ENCODE measurements at places on chromosomes 12 and 14.
A peak's percentile ranks its signal among the peaks of the same experiment; 100 is the strongest.

DNA sequence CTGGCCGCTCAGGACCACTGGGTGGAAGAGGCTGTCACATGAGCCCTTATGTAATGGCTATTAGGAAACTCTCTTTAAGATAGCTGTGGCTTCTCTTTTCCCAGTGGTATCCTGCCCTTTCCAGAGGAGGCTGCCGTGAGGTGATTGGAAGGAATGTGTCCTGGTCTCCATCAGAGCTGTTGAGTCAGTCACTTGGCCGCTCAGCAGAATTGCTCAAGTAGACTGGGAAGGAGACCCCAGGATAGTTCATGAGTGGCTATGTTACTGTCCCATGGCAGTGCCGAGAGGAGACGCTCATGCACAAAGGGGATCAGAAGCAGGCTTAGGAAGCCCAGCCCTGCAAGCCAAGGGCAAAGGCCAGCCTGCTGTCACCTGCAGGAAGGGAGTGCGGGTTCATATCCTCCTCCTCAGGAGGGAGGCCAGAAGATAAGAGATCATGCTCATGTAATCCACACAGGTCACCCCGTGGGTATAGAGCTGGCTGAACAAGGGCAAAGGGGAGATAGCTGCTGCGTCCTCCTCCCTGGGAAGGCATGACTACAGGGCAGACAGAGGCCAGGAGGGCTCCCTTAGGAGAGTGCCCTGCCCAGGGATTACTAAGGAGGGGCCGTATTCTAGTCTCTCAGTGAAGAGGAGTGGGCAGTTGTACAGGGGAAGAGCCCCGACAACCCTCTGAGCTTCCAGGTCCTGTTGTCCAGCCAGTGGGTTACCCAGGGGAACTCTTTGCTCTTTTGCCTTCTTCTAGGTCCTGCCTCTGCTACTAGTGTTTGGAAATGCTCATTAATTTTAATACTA, 137.0 kb upstream of the MAX start:
- DNase-seq: no peak

DNA sequence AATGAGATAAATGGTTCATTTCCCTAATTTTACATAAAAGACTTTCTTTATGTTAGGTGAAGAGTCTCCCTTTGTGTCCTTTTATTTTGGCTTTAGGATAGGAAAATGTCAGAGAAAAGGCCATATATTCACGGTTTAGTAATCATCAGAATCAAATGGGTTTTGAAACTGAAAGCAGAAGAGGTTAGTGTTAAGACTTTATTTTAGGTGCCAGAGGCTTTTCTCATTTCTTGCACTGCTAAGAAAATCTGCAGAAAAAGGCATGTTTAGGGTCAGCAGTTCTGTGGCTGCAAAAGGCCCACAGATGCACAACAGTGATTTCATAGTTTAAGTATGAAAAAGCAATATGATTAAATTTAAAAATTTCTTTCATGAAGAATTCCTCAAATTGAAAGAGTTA, 80.4 kb upstream of the SINHCAF start:
- DNase-seq: no peak

- no peak for DNase-seq
Measured at GRCh38 chr12:7581625-7582024, 78.0 kb upstream of the CD163 start.

GRCh38 chr14:102187568-102188001, 47.9 kb downstream of the WDR20 start:
- no peak for DNase-seq

- no peak for DNase-seq
Measured at GRCh38 chr12:95143621-95144205, 70.3 kb upstream of the NR2C1 start.

DNA sequence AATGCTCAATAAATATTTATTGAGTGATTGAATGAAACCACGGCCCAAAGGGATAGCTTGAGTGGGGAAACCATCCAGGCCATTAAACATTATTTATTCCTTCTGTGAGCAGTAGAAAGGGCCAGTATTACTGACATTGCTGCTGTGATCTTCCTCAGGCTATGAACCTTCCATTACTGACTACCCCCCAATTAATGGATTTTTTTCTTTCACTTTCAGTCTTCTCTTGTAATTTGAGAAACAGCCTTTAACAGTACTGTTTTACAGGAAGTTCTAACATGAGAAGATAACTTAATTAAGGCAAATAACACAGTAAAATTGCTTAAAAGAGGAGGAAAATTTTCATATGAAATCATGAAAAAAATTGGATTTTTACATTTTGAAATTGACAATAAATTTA, 629.5 kb downstream of the TRHDE start:
- DNase-seq: no peak

DNA sequence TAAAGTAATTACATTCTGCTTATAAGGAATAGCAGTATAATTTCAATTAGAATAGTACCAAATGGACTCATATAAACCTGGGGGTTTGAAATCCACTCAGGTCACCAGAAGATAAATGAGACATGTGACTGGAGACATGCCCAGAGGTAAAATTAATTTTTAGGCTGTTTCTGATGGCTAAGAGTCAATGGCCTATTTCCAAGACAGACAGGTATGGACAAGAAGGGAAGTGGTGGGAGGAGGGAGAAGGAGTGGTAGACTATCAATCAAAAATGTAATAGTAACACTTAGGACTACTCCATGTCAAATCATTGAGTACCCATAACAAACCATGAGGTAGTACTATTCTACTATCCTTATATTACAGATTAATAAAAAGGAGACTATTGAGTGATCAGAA, 544.0 kb downstream of the GALC start:
- no peak for DNase-seq

GRCh38 chr12:34391771-34392581, 369.7 kb downstream of the ALG10 start:
- no peak for DNase-seq

DNA sequence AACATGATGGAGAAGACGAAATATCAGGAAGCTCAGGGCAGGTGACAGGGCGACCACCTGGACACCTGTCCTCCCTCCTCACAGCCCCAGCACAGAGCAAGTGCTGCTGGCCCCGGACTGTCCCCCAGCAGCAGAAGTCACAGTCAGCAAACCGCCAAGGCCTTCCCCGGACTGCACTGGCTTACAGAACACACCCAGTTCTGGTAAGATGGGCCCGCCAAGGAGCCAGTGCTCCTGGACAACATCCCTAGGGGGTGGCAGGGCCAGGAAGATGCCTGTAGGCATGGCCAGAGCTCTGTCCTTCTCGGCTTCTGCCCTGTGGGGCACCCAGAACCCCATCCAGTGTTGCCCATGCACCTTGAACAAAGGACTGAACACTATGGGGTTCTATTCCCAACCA, 77.9 kb downstream of the BCL11B start:
- DNase-seq: no peak

GRCh38 chr14:98187281-98187680, 1084.7 kb downstream of the BCL11B start:
- DNase-seq: no peak

GRCh38 chr14:20603813-20604690, 12.9 kb upstream of the RNASE12 start:
- DNase-seq: no peak

DNA sequence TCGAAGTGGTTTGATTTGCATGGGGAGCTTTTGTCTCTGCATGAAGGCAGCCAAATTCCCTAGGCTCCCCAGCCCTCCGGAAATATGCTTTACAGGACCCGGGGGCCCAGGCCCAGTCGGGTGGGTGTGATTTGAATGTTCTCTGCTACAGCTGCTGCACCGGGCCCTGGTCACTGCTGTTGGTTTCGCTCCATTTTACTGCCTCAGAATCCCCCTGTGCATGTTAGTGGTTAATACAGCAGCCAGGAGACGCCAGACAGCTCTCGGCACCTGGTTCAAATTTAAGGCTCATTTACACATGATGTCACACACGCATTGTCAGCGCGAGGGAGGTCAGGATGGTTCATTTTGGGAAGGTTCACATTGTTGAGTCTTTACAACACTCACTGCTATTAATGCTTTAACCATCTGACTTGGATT, 99.6 kb downstream of the SLC38A6 start:
- DNase-seq: no peak

GRCh38 chr12:57025196-57025595, 8.9 kb upstream of the TAC3 start:
- DNase-seq: no peak

DNA sequence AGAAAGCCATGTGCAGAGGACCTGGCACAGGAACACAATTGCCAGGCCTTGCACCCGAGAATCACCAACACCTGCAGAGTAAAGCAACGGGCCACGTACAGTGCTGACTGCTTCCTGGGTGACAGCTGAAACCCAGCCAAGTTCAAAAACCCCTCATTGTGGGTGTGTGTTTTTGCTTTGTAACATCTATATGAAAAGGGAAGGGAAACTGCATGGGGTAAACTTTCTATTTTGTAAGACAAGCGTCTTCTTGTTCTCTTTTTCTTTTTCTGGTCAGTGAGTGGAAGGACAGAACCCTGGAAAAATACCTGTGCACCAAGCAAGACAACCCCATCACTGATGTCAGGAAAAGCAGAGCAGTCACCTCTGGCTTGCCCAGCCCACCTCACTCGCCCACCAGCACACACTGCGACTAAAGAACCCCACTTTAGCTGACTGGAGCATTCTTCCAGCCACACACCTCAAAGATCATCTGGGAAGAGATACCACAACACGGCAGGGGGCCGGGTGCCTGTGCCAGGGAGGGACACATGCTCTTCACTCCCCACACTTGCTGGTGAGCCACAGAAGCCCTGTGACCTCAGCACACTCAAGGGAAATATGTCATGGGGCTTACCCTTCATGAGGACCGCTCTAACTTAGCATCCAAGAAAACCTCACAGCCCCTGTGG, 172.3 kb downstream of the NDUFA12 start:
- DNase-seq: peak; percentile 8

DNA sequence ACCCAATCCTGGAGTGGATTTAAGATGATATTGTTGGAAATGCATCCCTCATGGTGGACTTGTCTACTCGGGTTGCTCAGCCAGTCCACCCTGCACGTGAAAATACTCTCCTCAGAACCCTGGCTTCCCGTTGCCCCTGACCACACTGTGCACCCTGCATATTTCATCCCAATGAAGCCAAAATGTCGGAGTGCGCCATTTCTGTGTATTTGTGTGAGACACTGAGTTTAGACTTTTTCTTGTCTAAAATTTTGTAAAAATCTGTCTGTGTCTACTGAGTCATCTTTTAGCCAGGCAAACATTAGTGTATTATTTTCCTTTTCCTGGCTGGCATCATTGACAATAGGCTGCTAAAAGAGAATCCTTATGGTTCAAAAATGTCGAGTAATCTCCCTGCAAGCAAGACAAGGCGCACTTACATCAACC, 485 bp upstream of the PNMA1 start:
- no peak for DNase-seq

DNA sequence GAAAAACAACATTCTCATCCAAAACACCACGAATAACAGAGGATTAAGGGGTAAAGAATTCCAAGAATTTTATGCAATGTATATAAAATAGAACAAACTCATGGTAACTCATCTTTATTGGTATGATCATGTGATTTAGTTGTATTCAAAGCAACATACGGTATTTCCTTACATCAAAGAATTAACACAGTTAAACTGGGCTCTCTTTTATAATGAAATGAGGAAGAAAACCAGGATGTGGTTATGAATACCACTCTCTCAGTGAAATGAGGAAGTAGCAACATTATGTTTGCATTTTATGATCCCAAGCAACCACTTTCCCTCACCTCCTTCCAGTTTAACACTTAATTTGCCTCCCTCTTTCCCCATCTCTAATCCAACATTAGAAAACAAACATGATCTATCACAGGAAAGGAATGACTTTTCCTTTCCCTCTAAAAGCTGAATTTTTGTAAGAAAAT, 22.9 kb downstream of the SPTLC2 start:
- peak; percentile 43 for DNase-seq

GRCh38 chr14:97902630-97903029, 1105.4 kb downstream of the VRK1 start:
- no peak for DNase-seq

- no peak for DNase-seq
Measured at GRCh38 chr14:67423424-67423823, 11.5 kb upstream of the PLEK2 start.

DNA sequence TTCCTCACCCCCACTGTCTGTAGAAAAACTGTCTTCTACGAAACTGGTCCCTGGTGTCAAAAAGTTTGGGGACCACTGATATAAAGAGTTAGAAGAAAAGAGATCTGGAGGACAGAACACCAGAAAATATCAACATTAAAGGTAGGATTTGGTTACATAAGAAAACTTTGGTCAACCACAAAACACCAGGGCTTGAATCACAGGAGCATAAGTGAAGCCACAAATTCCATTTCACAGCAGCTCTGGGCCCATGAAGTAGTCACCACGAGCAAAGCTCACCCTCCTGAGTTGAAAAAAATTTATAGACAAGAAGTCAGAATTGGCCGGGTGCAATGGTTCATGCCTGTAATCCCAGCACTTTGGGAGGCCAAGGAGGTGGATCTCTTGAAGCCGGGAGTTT, 19.4 kb downstream of the RALGAPA1 start:
- DNase-seq: no peak

GRCh38 chr14:86933460-86933859, 1059.5 kb downstream of the GALC start:
- DNase-seq: no peak

DNA sequence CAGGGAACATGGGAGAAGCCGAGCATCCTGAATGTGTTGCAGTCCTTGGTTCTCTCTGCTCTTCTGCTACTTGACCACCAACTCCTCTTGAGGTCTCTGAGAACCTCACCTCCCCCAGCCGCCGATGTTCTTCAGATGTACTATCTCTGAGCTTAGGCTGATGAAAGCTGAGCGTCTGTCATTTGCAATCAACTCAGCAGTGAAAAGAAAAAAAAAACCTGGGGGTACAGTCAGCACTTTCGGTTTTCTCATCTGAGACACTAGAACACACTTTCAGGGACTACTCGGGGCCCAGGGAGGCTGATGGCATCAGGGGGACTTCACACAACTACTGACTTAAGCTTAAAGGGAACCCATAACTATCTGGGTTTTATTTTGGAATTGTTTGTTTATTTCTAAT, 9.6 kb upstream of the FLVCR2 start:
- no peak for DNase-seq

GRCh38 chr12:124928912-124929530, 14.6 kb upstream of the UBC start:
- no peak for DNase-seq

- peak; percentile 75 for DNase-seq
Measured at GRCh38 chr12:121799156-121799841, 4.5 kb upstream of the SETD1B start.
